ENCODE measurements at places on chromosomes 2 and 18. TPM values are rescaled to one million over a fixed set of nuclear protein-coding genes. Genes with fewer than 3 reads are reported as not detected.
A peak's percentile ranks its signal among the peaks of the same experiment; 100 is the strongest.

The PFN4 gene
- not detected for total RNA-seq

The G6PC2 gene
- not detected for total RNA-seq

The FZD7 gene
- total RNA-seq: 15.1 TPM

The CROCC2 gene
- total RNA-seq: not detected

The COBLL1 gene
- total RNA-seq: 4.2 TPM

The MYO5B gene
- 0.30 TPM for total RNA-seq

The C2orf78 gene
- total RNA-seq: not detected

DNA sequence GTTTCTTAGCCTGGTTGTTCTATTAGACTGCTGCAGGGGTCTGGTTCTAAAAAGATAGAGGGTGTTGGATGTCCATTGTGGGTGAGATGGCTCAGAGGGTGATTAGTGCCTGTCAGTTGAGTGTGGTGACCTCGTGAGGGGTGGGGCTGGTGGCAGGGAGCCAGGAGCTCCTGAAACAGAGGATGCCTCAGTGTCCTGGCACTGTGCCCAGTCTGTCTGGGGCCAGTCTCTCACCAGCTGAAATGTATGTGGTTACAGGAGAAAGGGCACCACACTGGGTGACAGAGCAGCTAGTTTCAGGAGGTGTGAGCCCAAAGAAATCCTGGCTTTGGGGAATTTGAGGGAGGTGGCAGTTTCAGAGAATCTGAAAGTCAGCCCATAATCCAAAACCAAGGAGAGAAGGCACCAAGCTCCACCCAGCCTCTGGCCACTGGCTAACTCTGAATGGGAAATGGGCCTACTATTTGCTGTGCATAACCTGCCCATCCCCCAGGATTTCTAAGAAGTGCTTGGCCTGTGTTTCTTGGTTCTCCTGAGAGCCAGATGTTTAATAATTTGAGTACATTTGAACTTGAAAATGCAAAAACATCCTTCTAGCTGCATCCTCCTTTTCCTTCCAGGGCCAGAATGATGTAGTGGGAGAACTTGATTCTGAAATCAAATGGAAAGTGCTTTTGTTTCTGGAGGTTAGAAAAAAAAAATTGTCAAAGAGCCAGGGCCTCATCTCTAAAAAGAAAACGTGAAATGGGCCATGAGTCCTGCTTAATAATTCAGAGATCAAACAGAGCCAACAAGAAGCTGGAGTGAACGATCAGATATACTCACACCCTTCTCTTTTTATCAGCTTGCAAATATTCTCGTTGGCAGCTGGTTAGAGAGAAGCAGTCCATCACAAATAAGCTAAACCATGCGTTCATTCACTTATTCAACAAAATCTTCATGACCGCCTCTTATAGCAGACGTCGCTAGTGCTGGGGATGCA lies 92.3 kb downstream of the B3GNT2 start:
- H3K4me1 ChIP-seq: peaks cover 3% of the 10 kb centered on the region
- no peak overlapping the region for H3K4me3 ChIP-seq
- DNase-seq: peak; percentile 57
- H3K36me3 ChIP-seq: no peaks in the 10 kb centered on the region

DNA sequence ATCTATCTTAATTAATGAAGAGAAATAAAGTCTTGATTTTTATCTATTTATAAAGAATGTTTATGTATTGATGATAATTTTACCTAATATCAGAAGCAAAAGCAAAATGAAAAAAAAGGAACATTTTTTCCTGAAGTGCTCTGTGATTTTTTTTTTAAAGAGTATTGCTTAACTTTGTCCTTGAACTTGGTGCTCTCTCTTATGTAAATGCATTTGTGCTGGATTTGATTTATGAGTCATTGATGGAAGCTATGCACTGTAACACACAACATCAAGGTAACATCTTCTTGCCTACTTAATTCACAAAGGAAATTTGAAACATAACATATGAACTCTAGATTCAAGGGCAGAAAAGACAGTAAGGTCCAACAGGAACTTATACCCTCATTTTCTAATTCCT lies 312.9 kb upstream of the CDH19 start:
- H3K36me3 ChIP-seq: no peaks in the 10 kb centered on the region
- H3K4me3 ChIP-seq: no peak overlapping the region
- DNase-seq: no peak
- H3K27ac ChIP-seq: no peak overlapping the region

DNA sequence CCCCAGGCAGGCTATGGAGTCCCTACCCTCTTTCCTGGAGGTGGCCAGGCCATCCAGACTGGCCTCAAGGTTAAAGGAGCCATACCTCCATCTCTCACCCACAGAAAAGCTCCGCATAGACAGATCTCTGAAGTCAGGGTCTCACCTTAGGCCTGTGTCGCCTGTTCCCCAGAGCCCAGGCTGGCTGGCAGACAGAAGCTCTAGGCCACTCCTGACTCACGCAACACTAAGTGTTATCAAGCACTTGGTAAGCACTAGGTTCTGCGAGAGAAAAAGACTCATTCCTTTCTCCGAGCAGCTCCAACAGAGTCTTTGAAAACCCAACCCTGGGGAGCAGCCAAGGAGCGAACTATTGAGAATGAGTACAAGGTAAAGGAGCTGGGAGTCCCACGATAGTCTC lies 6.1 kb downstream of the SMAD7 start:
- no peak overlapping the region for H3K27ac ChIP-seq
- no peak overlapping the region for H3K4me3 ChIP-seq
- no peaks in the 10 kb centered on the region for H3K36me3 ChIP-seq
- H3K27me3 ChIP-seq: no peaks in the 10 kb centered on the region
- peaks cover 74% of the 10 kb centered on the region for H3K4me1 ChIP-seq

DNA sequence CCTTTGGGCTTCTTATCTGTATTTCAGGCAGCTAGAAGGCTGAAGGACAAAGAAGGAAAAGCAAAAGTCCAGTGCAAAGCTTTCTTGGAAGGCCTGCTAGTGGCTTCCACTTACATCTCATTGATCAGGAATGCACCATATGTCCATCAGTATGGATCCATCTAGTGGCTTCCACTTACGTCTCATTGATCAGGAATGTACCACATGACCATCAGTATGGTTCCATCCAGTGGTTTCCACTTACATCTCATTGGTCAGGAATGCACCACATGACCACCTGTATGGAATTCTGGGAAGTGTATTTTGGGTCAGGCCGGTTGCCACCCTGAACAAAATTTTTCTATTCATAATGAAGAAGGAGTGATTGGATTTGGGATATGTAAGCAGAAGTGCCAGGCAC lies 70.6 kb downstream of the LYPD6 start:
- H3K27me3 ChIP-seq: no peaks in the 10 kb centered on the region
- H3K36me3 ChIP-seq: no peaks in the 10 kb centered on the region
- no peak overlapping the region for H3K27ac ChIP-seq
- no peak for DNase-seq

GRCh38 chr2:59787095-59787494 lies 766.4 kb downstream of the BCL11A start:
- DNase-seq: no peak
- no peak overlapping the region for H3K4me3 ChIP-seq
- no peaks in the 10 kb centered on the region for H3K27me3 ChIP-seq
- H3K4me1 ChIP-seq: no peaks in the 10 kb centered on the region
- H3K27ac ChIP-seq: no peak overlapping the region

DNA sequence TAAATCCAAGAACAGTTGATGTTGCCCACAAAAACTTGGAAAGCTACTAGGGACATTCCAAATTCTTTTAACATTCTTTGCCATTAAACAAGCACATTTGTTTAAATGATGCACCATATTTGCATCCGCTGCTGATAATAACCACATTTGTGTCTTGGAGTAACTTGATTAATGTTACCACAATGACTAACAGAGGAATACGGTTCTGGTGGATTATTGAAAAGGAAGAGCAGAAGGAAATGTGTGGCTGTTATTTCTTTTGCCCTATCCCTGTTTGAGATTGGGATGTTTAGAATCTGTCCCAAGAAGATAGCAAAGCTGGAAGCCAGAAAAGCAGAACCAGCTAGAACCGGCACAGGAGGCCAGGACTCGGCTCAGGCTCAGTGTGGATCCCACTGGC lies 39.2 kb upstream of the RASGRP3 start:
- no peak overlapping the region for H3K4me3 ChIP-seq
- DNase-seq: no peak
- no peaks in the 10 kb centered on the region for H3K36me3 ChIP-seq

- no peak for DNase-seq
- H3K36me3 ChIP-seq: no peaks in the 10 kb centered on the region
- no peak overlapping the region for H3K27ac ChIP-seq
These were observed 54.0 kb downstream of the ATOH8 start for GRCh38 chr2:85807756-85808155.

DNA sequence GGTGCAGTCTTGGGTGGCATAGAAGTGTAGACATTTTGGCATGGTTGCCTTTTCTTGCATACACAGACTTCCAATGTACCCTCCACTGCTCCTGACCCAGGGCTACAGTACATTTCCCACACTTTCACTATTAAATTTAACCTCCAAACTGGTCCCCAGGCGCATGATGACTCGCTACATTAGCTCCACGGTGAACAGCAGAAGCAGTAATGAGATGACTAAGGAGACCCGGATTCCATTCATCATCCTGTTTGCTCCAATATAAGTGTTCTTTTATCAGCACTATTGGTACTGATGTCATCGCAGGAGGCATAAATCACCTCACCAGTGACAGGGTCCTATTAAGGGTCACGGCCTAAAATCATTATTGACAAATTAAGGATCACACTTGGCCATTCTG lies 316.5 kb downstream of the EN1 start:
- DNase-seq: no peak
- H3K27me3 ChIP-seq: no peaks in the 10 kb centered on the region
- H3K36me3 ChIP-seq: no peaks in the 10 kb centered on the region
- no peak overlapping the region for H3K4me3 ChIP-seq
- no peak overlapping the region for H3K27ac ChIP-seq
- no peaks in the 10 kb centered on the region for H3K4me1 ChIP-seq

- no peak for DNase-seq
- no peaks in the 10 kb centered on the region for H3K36me3 ChIP-seq
- no peaks in the 10 kb centered on the region for H3K4me1 ChIP-seq
- no peak overlapping the region for H3K27ac ChIP-seq
- H3K27me3 ChIP-seq: no peaks in the 10 kb centered on the region
These were observed 638.0 kb downstream of the CNTNAP5 start for GRCh38 chr2:124662946-124663644.

GRCh38 chr2:43086451-43087221 lies 139.8 kb downstream of the ZFP36L2 start:
- H3K36me3 ChIP-seq: no peaks in the 10 kb centered on the region
- peak overlapping the region; percentile 64 for H3K27ac ChIP-seq
- H3K4me1 ChIP-seq: peaks cover 41% of the 10 kb centered on the region
- H3K4me3 ChIP-seq: no peak overlapping the region

DNA sequence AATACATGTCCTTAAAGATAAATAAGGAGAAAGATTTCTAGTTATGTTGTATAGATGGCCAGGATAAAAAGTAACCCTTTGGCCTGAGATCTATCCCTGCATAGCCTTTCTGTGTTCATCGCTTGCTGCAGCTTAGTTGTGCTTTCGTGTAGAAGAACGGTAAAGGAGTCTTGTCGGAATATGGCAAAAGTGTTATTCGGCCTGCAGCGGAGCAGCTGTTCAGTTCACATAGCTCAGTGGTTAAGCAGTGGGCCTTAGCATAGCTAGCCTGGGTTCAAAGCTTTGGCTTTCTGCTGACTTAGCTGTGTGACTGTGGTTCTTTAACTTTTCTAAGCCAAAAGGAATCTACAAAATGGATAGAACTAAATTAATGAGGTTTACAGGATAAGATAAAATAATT lies 55.4 kb downstream of the MALT1 start:
- DNase-seq: no peak
- H3K4me3 ChIP-seq: no peak overlapping the region
- no peaks in the 10 kb centered on the region for H3K36me3 ChIP-seq

DNA sequence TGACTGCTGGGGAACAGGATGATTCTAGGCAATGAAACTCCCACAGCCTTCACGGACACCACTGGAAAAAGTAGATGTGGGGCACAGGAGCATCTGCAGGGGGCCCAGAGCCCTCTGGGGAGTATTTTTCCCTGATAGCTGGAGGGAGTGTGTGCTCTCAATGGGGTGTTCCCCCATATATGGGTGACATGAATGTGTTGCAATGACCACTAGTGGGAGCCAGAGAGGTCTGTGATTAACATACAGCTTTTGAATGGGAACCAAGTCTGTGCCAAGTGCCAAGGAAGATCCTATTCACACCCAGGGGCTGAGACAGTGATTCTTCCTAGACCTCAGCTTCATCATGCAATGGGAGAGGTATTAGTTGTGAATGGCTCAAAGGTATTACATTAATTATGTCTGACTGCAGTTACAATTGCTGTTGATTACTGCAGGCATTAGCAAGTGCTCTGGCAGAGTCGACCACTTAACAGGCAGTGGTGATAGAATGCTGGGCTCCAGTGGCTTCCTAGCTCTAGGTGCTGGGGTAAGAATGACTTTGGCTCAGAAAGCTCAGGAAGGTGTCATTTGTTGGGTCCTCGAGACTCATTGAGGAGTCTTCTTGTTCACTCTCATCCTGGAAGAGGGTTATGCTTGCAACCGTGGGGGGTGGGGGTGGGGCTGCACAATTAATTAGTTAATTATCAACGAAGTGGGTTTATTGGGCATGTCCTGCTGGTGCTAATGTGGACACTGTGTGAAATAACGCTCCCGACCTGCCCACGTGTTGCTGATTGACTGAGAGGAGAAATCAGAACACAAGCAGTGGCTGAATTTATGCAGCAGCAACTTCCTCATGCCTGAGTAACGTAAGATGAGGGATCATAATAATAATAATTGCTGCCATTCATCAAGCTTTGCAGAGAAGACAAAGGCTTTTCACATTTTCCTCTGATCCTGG lies 194.1 kb downstream of the CLIP4 start:
- no peak overlapping the region for H3K27ac ChIP-seq
- peak; percentile 89 for DNase-seq
- H3K27me3 ChIP-seq: no peaks in the 10 kb centered on the region
- no peak overlapping the region for H3K4me3 ChIP-seq
- peaks cover 21% of the 10 kb centered on the region for H3K4me1 ChIP-seq

GRCh38 chr2:228282376-228282775 lies 100.9 kb upstream of the SPHKAP start:
- no peak overlapping the region for H3K27ac ChIP-seq
- DNase-seq: no peak
- H3K36me3 ChIP-seq: no peaks in the 10 kb centered on the region
- no peaks in the 10 kb centered on the region for H3K27me3 ChIP-seq

DNA sequence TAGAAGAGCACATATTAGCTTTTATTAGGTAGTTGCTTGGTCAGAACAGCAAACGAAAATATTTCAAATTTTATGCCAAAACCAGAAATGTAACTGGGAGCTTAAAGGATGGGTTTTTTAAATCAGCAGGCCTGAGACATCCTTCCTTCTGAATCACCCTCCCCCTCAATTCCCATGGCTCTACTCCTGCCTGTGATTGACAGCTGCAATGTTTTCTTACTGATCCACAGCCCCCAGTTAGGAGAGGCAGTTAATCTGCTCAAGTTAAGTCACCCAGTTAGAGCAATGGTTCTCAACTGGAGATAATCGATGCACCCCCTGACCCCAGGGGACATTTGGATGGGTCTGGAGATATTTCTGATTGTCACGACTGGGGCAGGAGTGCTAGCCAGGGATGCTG lies 24.9 kb downstream of the KCTD18 start:
- H3K27me3 ChIP-seq: no peaks in the 10 kb centered on the region
- H3K36me3 ChIP-seq: no peaks in the 10 kb centered on the region
- H3K4me1 ChIP-seq: no peaks in the 10 kb centered on the region
- DNase-seq: no peak
- no peak overlapping the region for H3K4me3 ChIP-seq

Measured in A673 (cell line).